NCI-H2029 treated with DMSO at 0.1 percent for 48 hours (cell line): ENCODE measurements at places on chromosomes 13 and 19.

GRCh38 chr19:17718947-17719711 is at the start of gene MAP1S:
Gene MAP1S (plus strand): TSS chr19:17719480. CDS start chr19:17719503, 23 bp downstream.
- DNase-seq, result peak; percentile 27

DNA sequence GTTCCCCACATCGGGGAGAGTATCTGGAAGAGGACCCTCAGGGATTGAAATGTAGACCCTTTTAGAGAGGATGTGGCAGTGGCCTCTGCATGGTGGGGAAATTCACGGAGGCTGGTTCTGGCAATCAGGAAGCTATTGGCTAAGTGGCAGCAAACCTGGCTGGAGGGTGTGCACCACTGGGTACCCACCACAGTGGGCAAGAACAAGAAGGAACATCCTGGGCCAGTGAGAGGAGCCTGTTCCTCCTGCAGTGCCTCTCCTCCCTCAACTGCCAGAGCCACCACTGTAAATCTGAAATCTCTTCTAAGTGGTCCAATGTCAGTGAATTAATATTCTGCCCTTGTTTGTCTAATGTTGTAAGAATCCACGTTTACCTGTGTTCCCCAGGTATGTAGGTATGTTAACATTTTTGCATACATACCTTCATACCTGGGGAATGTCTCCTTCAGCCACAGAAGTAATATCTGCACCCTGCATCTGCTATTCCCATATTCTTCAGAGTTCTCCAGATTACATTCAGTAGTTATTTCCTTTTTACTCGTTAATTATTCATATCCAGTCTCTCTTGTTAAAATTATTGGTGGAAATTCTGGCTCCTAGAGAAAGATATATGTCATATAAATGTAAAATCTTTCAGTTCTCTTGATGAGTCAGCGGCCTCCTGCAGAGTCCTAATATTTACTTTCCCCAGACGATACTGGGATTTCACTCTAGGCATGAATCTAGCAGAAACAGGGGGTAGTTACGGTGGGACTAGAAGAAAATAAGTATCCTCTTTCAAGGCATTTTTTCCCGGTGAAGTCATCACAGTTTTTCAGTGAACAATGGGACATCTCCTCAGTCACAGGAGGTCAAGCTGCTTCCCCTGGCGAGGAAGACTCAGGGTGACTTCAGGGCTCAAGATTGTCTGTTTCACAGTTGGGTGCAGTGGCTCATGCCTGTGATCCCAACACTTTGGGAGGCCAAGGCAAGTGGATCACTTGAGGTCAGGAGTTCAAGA is 148.3 kb downstream of the MYO16 start:
- DNase-seq, result no peak

GRCh38 chr19:2273356-2274184 is 8.4 kb downstream of the PEAK3 start:
- DNase-seq, result peak; percentile 62

DNA sequence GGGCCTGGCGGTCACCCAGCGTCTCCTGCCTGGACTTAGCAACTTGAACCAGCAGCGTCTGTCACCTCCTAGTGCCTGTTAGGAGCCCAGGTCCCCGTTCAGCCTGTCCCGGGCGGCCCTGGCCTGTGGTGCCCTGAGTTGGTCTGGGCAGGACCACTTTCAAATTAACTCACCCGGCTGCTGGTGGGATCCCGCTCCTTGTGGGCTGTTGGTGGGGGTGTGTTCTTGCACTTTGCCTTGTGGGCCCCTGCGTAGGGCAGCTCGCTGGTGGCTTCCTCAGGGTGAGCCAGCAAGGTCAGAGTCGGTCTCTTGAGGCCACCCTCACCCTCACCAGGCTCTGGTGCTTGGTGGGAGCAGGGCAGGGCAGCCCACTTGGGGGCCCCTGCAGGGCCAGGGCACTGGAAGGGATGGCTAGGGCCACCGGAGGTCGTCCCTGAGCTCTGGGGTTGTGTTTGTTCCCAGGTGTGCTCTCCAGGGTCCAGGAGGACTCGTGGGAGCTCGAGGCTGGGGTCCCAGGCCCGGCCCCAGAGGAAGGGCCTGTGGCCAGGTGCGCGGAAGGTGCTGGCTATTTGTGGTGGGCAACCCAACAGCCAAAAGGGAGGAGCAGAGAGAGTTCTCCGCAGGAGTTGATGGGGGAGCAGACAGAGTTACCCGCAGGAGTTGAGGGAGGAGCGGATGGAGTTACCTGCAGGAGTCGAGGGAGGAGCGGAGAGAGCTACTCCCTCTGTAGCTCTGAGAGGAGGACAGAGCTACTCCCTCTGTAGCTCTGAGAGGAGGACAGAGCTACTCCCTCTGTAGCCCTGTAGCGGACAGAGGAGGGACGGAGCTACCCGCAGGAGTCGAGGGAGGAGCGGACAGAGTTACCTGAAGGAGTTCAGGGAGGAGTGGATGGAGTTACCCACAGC is 16.9 kb downstream of the TFDP1 start:
- no peak for DNase-seq

- no peak for DNase-seq
Measured at GRCh38 chr13:43799191-43799590, 12.4 kb upstream of the ENOX1 start.

GRCh38 chr13:33817513-33817900 is 442 bp upstream of the RFC3 start:
- no peak for DNase-seq

- no peak for DNase-seq
Measured at GRCh38 chr13:41562083-41562482, 104.7 kb downstream of the RGCC start.

DNA sequence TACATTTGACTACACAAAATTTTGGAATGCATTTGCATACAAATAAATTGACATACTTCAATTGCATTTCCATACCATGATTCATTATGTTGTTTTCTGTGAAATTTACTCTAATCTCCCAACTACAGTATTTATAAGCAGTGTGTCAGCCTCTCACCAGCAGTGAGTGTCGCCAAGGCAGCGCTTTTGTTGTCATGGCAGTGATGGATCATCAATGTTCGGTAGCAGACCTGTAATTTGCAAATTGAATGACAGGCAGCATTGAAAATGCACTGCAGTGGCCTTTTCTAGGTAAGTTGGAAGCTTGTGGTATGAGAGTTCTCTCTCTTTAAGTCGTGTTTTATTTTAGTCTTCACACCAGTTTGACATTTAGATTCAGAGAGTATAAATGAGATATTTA is 534.1 kb downstream of the PCDH17 start:
- no peak for DNase-seq

GRCh38 chr19:6906559-6907060 is 19.2 kb downstream of the ADGRE1 start:
- no peak for DNase-seq

- DNase-seq, result no peak
Measured at GRCh38 chr13:78401873-78402707, 201.3 kb downstream of the POU4F1 start.

GRCh38 chr13:28476919-28477708 is 17.8 kb downstream of the FLT1 start:
- no peak for DNase-seq

GRCh38 chr13:48255090-48255489 is 22.1 kb downstream of the ITM2B start:
- DNase-seq, result no peak

DNA sequence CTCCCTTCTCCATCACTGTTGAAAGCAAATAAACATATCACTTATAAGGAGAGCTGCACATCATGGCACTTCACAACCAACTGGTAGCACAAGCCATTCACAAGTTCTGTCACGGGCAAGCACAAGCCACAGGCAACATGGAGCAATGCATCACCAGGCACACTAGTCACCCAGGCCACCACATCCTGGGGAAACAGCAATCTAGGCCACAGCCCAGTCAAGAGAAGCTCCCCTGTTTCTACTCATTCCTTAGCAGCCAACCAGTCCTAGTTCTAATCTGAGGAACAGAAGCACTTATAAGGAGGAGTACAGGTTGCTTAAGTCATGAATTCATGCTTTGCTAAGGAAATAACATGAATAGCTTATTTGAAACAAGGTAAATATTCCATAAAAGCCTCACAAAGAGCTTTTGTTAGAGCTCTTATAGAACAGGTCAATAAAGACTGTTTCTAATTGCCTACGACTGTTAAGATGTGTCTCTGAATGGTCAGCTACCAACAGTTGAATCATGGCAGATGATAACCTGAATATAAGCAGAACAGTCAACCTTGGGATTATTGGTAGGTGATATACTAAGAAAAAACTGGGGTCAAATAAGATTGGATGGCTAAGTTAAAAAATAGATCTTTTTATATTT is 169.0 kb downstream of the TBC1D4 start:
- no peak for DNase-seq

DNA sequence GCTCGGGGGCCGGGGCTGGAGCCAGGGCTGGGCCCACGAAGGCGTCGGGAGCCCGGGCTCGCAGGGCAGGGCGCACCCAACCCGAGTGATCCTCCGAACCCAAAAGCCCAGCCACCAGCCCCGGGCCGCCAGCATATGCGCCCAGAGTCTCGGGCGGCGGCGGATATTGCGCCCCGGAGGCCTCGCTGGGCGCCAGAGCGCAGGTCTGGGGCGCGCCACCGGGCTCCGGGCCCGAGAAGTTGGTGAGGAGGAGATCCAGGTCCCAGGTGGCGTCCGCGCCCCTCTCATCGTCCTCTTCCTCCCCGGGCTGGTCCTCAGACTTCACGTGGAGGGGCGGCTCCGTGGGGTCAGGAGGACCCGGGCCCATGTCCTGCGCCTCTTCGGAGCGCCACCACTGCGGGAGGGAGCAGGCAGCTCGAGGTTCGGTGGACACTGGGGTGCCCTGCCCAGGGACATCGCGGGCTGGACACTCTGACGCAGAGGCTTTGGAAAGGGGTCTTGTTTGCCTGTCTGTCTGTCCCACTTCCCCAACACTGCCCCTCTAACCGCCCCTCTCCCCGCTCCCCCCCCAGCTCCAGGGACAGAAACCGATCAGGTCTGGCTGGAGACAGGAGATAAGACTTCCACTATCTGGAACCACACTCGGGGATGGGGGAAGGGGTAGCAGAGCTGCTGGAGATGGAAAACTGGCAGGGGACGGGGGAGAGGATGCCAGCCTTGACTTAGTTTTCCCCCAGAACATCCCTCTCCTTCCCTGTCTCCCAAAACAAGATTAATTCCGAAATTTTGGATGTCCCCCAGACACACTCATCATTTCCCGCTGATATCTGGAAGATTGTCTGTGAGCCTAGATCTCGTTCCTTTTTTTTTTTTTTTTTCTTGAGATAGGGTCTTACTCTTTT is 1.0 kb downstream of the KLF1 start:
- no peak for DNase-seq

- DNase-seq, result no peak
Measured at GRCh38 chr19:52981329-52981728, 18.6 kb upstream of the ZNF816 start.

DNA sequence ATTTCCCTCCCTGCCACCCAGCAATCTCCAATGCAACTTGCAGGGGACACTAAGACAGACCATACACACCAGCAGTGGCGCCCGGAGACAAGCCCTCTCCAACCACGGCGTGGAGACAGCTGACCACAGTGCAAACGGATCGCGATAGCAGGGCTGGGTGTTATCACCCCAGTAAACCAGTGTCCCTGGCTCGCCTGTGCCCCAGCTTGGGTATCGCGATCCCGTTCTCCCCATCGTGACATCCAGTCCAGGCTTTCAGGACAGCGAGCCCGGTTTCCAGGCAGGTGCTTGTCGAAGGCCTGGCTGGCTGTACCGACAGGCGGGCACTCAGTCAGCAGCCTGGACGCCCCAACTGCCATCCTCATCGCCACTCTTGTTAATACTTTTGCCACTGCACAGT is 20.7 kb upstream of the NANOS2 start:
- no peak for DNase-seq

DNA sequence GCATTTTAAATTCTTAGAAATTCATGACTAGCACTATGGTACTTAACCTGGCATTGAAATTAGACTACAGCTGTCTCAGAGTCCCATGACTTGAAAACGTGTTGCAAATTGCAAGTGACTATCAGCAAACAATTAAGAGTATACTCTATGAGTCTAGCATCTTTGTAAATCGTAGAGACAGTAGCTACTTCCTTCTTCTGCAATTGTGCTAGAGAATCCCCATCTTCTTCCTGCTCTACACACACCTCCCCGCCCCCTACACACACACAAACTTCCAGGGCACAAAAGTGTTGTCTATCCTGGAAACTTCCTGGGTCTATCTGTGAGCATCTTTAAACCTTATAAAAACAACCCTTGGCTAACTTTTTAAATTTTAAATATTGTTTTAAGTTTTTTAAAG is 35.2 kb upstream of the MIR17HG start:
- no peak for DNase-seq

GRCh38 chr13:76871432-76871831 is 14.8 kb downstream of the KCTD12 start:
- DNase-seq, result no peak

DNA sequence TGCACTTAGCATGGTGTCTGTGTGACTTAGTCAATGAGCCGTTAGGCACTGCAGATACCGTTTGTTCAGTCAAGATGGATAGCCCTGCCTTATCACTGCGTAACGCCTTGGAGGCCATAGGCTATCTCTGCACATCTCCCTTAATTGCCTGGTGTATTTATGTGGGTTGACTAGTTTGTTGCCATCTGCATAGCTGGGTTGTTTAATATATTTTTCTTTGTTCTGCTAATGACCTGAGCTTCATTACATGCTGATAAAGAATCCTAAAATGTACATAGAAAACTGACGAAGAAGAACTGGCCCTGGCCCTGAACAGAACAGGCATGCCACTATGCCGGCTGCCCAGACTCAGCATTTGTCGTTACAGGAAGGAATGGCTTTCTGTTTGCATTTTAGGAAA is 297.8 kb downstream of the SHISA2 start:
- DNase-seq, result no peak

- DNase-seq, result no peak
Measured at GRCh38 chr13:78084401-78084800, 165.8 kb upstream of the EDNRB start.

DNA sequence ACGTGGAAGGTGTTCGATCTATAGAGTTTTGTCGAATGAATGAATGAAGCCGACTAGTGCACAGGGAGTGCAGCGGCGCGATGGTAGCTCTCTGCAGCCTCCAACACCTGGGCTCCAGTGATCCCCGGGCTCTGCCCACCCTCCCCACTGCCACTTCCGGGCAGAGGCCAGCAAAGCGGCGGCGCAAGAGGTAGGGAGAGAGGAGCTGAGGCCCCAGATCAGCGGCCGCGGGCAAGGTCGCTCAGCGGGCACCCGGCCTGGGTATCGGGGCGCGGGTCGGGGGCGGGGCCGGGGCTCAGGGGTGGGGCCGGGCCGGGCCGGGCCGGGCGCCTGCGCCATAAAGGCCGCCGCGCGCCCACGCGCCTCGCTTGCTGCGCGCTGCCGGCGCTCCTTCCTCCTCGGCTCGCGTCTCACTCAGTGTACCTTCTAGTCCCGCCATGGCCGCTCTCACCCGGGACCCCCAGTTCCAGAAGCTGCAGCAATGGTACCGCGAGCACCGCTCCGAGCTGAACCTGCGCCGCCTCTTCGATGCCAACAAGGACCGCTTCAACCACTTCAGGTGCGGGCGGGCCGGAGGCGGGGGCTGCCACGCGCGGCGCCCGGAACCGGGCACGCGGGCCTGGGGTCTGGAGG is at the start of gene GPI:
GPI (plus strand) TSS at position 367 of the 633 bp plus-strand sequence; CDS start at position 438, 71 bp downstream.
- no peak for DNase-seq

GRCh38 chr19:34109596-34109995 is 62.7 kb upstream of the LSM14A start:
- no peak for DNase-seq

DNA sequence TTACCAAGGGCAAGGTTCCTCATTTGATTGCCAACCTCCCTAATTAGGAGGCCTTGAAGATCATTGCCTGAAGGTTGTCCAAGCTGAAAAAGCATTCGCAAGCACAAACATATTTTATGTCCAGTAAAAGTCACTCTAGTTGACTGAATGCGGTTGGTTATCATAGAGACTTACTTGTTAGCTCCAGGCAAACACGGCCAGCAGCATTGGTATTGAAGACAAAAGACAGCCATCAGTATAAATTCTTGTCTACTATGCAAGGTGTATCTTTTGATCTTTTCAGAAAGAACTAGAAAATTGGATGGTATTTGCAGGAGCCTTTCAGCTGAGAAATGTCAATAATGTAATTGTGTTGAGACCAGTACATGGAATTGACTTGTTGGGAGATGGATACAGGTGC is 129.9 kb downstream of the GPC6 start:
- DNase-seq, result peak; percentile 63
